ENCODE measurements at places on chromosomes 1 and 21.

DNA sequence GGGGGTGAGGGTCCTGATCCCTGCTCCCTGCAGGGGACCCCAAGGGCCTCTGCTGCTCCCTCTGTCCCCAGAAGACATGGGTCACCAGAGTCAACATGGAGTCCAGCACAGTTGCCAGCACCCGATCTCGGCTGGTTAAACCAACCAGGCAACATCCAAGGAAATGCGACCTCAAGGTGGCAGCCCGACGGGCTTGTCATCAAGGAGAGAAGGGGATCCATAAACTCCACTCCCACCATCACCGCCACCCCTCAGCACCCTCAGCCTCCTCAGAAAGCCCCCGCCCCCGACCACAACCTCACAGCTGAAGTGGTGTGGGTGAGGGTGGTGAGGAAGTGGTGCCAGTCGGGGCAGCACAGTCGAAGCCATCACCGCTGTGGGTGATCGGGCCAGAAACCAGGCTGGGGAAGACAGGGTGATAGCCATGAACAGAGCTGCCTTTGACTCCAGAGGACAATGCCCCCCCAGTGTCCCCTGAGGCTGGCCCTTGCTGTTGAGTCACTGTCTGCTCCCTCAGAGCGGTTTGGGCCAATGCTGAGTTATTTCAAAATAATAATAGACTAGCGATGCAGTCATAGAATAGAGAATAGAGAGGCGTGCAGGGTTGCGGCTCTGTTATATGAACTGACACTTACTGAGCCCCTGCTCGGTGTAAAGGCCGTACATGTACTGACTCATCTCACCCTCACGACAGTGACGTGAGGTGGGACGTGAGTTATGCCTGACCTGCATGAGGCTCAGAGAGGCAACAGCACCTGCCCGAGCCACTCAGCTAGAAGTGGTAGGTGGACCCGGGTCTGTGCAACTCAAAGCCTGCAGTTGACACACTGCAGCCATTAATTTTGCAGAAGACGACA, 88.7 kb upstream of the IFFO2 start:
- DNase-seq: no peak

GRCh38 chr1:3321559-3322449, 132.7 kb upstream of the ARHGEF16 start:
- DNase-seq: no peak

DNA sequence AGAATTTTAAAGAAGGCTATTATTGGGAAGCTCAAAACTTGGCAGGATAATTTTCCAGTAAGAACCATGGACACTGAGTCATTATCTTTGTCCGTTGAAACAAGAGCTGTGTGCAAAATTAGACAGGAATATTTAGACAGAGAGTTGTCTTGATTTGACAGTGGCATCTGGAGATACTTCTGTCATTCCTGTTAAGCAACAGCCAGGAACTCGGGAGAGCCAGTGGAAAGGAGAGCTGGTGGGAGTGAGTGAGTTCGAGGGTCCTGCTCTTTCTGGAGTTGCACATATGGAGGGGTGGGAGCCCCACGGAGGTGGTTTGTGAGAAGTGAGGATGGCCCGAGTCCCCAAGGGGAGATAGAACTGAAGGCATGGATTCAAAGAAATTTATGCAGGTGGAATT, 3.1 kb downstream of the COQ8A start:
- no peak for DNase-seq

- no peak for DNase-seq
These were observed 1.4 kb upstream of the HEYL start for GRCh38 chr1:39640861-39641260.

GRCh38 chr21:37896788-37897187, 19.5 kb downstream of the KCNJ6 start:
- no peak for DNase-seq

DNA sequence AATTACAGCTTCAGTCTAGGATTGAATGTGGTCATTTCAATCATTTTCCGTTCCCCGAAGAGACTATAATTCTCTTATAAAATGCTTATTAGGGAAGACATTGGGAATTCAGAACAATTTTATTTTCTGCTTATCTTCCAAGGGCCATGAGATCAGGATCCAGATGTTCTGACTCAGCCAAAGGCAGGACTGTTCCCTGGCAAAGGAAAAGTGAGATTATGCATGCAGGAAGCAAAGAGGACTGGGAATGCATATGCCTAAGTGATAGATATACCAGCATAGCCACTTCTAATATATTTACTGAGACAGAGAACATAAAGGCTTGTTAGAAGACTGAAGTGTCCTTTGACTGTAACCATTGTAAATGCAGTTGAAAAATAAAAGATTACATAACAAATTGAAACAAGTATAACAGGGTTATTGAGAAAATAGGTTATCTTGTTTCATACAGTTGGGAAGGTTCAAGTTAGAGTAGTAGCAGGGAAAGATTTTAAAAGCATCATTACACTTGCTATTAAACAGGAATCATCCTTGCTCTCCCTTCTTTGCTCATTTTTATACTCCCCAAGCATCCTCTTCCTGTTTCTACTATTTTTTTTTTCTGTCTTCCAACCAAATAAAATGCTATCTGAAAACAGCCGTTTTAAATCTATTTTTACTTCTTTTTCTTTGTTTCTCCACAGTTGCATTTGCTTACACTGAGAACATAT, 439.6 kb upstream of the ADAMTS5 start:
- DNase-seq: no peak

DNA sequence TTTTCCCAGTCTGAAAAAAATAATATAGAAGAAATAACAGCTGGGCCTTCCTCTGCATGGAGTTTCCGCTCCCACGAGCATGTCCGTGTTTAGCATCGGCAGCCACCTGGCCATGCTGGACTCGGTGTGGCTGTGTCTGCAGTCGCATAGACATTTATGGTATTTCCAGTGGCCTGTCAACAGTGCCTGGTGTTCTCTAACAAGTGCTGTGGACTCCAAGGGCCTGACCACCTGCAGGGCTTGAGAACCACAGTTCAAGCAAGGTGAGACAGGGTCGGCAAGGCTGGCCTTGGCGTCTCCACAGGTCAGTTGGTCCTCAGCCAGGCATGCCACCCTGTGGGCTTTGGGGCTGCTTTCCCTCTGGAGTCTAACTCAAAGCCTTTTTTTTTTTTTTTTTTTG, 124.8 kb downstream of the PGBD5 start:
- DNase-seq: no peak

GRCh38 chr1:156608981-156609380, 7.7 kb upstream of the GPATCH4 start:
- DNase-seq: no peak

DNA sequence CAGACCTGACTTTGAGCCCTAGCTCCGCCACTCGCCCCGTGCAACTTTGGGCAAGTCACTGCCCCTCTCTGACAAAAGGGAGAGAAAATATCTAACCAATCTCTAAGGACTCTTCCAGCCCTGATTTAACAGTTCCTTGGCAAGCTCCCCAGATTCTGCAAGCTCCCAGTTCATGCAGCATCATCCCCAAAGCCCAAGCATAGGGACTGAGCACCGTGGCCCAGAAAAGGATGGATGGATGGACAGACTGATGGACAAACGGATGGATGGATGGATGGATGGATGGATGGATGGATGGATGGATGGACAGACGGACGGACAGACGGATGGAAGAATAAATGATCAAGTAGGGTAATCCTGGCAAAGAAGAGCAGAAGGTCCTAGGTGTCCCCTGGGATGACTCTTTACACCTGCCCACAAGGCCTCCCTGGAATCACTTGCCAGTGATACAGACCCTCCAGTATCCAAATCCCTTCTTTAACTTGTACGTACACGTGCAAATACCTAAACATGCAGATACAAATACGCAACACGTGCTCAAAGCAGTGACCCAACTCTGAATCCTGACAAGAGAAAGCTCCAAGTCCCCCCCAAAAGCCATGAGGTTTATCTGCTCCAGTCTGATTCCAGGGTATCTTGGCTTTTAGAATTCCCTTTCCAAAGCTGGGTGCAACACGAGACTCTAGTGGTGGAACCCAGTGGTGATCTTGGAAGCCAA, 16.0 kb downstream of the IFFO2 start:
- no peak for DNase-seq

- DNase-seq: no peak
These were observed 50.8 kb downstream of the OLFML2B start for GRCh38 chr1:161972828-161973227.

GRCh38 chr1:158008630-158009029, 15.2 kb downstream of the KIRREL1 start:
- DNase-seq: no peak

- no peak for DNase-seq
These were observed 136.6 kb upstream of the GFI1 start for GRCh38 chr1:92623187-92623778.

GRCh38 chr1:162548170-162548569, 13.4 kb upstream of the UAP1 start:
- no peak for DNase-seq

GRCh38 chr1:172699695-172700227, 40.9 kb downstream of the FASLG start:
- no peak for DNase-seq

GRCh38 chr1:60657926-60658325, 424.4 kb upstream of the NFIA start:
- DNase-seq: no peak

DNA sequence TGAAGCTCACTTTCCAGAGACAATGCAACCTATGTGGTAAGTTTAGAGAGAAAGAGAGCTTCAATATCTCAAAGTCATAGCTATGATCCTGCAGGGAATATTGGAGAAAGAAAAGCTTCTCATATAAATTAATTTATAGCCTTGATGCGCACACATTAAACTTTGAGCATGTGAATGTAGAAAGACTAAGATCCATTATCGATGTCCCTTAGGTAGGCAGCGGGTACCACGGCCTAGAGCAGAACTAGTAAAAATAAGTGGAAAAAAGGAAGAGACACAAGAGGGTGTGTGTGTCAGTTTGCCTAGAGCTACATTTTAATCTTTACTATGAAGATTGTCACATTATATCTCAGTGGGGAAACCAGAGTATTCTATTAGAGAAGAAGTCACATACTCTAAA, 685.6 kb downstream of the AMY1C start:
- DNase-seq: no peak

- no peak for DNase-seq
These were observed 261.7 kb downstream of the TM2D1 start for GRCh38 chr1:61463220-61463619.

- no peak for DNase-seq
These were observed 4.1 kb upstream of the POFUT2 start for GRCh38 chr21:45291613-45292398.

GRCh38 chr1:17606826-17607440, 67.4 kb downstream of the ARHGEF10L start:
- DNase-seq: no peak

DNA sequence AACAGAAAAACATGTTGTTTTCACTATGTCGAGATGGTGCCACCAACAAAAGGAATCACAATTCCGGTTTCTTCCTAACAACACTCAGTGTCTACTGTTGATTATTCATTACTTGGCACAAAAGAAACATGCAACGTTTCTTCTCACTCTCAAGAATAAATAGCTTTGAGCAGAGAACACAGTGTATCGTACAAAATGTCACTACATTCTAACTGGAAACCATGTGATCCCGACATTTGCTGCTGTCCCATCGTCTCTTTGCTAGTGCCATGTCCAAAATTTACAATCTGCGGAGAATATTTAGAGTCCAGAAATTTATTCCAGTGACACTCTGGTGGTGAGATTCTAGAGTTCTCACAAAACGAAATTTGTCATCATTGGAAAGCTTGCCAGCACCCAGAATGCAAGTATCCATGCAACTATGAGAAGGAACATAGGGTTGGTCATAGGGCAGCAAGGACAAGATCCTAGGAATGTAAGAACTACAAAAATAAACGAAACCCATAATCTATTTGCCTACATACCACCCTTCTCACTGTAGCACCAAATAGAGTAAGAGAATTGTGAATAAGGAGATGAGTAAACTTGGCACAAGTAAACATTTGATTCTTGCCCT, 505.1 kb downstream of the LTN1 start:
- no peak for DNase-seq

GRCh38 chr1:234272656-234273312, 100.5 kb upstream of the COA6 start:
- no peak for DNase-seq

GRCh38 chr21:39434950-39435349, 10.6 kb downstream of the LCA5L start:
- no peak for DNase-seq

DNA sequence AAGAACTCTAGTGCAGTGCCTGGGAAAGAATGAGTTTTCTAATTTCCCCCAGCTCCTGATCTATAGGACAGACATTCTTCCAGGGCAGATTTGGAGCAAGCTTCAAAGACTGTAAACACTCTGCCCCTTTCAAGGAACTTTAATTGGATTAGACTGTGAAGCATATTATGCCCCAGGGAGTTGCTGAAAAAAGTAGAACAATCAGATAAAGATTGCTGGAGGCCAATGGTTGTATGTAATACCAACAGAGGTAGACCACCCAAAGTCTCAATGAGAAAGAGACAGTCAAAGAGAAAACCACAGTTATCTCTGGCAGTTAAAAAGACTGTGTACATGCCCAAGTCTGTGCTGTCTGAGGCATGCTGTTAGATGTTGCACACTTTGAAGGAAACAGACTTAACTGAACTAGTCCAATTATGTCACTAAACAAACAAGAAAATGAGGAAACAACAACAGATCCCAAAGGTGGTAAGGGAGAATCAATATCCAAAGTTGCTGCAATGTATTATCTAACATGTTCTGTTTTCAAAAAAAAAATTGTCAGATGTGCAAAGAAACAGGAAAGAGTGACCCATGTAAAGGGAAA, 24.4 kb downstream of the C4BPA start:
- DNase-seq: no peak

DNA sequence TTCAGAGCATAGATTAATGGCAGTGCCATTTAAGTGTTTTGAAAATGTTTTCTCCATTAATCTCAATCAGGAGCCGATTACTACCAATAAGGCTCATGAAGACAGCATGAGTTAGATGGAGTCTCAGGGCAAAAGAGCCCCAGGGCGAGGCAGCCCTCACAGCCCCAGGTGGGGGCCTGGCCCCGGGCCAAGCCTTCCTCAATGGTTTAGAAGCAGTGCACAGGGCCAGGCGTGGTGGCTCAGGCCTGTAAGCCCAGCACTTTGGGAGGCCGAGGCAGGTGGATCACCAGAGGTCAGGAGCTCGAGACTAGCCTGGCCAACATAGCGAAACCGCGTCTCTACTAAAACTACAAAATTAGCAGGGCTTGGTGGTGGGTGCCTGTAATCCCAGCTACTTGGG, 348.1 kb upstream of the VAMP3 start:
- DNase-seq: no peak

DNA sequence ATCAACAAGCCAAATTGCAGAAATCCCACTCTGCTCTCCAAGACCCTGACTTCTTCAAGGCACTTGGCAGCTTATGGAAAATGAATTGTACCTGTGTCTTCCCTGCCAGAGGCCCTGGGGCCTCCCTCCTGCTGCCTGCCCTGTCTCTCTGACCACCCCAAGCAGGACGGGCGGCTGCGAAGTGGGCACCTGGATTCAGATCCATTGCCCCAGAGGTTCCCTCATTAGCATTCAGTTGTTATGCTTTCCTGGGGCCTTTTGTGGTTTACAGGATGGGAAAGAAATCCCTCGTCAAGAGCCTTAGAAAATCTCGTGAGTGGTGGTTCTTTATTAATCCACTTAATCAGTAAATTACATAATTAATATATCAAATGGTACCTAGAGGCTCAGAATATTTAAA, 179.3 kb downstream of the TNR start:
- DNase-seq: no peak

Data from epithelial cell of proximal tubule (primary cell).